ENCODE measurements at places on chromosomes 11 and 22.

DNA sequence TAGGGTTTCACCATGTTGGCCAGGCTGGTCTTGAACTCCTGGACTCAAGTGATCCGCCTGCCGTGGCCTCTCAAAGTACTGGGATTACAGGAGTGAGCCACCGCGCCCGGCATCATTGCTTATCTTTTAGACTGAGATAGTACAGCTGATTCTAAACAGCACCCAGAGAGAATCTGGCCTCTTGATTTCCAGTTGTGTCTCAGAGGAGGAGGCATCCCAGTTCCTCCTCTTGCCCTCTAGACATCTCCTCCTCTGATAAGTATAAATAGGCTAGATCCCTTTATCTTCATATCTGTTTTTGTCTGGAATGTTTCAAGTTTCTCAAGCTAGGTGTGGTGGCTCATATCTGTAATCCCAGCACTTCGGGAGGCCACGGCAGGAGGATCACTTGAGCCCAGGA lies 7.0 kb downstream of the MARK2 start:
- no peak for DNase-seq

DNA sequence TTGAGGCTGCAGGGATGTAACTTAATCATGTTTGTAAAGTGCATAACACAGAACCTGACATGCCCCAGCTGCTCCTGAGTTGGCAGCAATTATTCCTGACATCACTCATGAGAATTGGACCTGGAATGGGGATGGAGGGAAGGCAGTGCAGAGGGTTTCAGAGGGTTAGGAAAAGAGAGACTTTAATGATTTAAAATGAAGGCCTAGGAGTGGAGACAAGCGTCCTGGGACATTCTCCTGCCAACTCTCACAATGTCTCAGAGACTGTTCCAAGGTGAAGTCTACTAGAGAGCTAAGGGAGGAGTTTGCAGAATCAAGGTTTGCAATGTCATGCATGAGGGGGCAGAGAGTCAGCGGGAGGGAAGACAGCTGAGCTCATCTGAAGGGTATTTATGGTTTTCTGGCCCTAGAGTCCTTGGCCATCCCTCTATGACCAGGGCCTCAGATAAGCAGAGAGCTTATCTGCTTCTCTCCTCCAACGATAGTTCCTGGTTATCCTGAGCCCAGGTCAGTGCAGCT lies 36.9 kb downstream of the GGTLC2 start:
- no peak for DNase-seq

- no peak for DNase-seq
These were observed 4.1 kb upstream of the MOB2 start for GRCh38 chr11:1490651-1491050.

GRCh38 chr11:130872981-130873380 lies 43.3 kb downstream of the SNX19 start:
- no peak for DNase-seq

DNA sequence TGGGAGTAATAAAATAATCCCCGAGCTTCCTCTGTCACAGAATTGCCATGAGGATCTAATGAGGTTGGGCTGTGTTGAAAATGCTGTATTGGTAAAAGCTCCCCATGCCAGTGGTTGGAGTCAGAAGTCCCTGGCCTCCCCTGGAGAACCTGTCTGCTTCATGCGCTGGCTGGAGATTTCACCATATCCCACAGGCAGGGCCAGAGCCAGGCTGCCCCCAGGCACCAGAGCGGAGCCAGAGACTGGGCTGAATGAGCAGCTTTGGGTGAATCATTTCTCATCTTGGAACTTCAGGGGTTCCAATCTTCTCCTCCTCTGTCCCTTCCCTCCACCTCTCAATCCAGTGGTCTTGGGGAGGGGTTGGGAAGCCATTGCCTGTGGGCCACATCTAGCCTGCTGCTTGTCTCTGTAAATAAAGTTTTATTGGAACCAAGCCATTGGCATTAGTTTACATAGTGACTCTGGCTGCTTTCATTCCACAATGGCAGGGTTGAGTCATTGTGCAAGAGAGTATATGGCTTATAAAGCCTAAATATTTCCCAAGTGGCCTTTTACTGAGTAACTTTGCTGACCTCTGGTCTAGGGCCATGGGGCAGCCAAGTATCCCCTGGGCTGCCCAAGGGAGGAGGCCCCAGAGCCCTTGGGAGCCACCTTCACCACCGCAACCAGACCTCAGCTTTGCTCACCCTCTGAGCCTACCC lies 35.2 kb downstream of the LRRC10B start:
- no peak for DNase-seq

- no peak for DNase-seq
These were observed 1.7 kb downstream of the TMEM184B start for GRCh38 chr22:38271101-38271500.

GRCh38 chr11:112057170-112057569 lies 16.6 kb downstream of the PIH1D2 start:
- DNase-seq, result no peak

DNA sequence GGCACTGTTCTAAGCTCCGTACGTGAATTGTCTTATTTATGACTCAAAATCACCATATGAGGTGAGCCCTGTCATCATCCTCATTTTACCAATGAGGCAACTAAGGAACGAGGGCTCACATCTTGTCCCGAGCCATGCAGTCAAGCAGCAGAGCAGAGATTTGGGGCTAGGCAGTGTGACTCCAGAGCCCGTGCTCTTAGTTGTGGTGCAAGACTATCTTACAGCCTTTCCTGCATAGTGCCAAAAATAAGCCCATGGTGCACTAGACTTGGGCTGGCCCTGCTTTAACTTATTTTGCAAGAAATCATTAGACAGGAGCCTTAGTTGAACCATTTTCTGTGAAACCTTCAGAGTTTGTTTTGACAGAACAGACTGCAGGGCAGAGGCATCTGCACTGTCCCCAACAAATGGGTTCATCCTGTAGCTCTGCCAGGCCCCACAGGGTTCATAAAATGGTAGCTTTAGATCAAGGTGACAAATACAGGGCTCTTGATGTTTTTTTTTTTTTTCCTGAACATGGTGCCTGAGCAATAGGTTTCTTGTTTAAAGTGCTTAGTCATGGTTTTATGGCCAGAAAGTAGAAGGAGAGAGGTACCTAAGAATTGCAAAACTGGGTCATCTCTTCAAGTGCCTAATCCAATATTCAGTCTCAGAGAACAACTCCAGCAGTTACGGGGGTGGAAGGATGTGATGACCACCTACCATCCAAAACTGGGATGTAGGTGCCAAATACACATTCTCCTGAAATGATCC lies 56.6 kb downstream of the BMAL1 start:
- DNase-seq, result no peak

GRCh38 chr11:94830722-94831510 lies 62.8 kb downstream of the AMOTL1 start:
- no peak for DNase-seq

- DNase-seq, result no peak
These were observed 673.1 kb downstream of the KCNA4 start for GRCh38 chr11:29343465-29344333.

DNA sequence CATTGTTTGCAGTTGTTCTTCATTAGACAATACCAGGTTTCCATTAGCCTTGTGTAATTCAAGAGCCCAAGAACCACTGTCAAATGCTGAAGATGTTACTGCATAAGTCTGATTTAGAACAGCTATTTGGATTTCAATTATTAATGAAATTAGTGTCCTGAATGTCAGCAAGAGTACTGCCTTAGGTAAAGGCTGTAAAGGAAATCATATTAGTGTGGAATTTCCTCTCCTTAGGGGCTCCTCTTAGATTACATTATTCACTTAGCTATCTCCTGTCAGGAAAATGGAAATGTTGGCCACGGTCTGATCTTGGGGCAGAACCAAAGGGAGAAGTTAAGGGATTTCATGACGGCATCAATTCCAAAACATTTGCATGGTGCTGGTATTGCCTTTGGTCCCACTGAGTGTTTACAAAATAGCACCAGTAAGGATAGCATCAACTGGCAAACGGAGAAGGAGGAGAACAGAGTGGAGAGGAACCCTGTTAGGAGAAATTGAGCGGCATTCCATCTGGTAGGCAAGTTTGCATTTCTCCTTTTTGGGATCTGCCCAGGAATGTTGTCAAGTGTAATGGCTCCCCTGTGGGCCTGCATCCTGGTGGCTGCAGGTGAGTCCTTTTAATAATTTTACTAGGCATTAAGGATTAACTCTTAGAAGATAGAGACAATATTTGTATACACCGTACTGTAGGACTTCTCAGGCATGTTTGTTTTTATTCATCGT lies at the start of gene HTR3B:
Gene HTR3B (plus strand): TSS at position 418 of the 723 bp plus-strand sequence. CDS start 138 bp downstream, at position 556.
- no peak for DNase-seq

- DNase-seq, result no peak
These were observed 4.2 kb downstream of the VPS26B start for GRCh38 chr11:134228625-134229024.

- no peak for DNase-seq
These were observed 14.2 kb downstream of the LINC01488 start for GRCh38 chr11:69495441-69496201.

- DNase-seq, result no peak
These were observed 39.1 kb downstream of the B3GAT1 start for GRCh38 chr11:134372961-134373360.

DNA sequence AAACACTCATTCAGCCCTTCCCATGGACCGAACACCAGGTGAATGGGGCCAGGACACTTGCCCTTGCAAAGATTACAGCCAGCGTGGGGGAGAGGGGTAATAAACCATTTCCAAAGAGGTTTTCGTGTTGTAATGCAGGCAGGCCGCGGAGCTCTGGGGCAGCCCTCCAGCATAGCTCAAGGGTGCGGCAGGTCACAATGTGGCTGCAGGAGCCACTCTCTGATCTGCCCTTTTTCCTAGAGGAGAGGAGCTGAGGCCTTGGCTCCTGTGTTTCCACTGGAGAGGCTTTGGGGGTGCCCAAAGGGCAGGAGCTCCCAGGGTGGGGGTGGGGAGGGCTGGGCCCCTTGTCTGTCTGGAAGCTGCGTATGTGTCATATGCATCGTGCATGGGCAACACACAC lies 134.2 kb upstream of the NECTIN1 start:
- no peak for DNase-seq

- no peak for DNase-seq
These were observed 85.1 kb upstream of the SOX6 start for GRCh38 chr11:16441461-16441860.

DNA sequence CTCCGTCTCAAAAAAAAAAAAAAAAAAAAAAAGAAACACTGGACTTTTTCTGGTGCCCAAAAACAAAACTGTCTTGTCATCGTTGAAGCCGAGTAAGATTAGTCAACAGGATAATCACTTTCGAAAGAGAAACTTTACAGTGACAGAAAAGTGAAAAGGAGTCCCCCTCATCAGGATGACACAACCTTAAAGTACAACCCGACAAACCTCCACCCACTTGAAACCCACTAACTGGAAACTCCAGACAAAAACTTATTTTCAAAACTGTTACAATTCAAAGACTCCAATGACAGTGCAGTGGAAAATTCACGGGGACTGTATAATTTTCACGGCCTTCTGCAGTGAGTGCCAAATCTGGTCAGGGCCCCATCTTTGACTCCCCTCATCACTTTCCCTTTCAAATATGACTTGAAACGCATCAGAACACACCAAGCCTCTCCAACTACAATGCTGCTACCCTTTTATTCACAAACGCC lies 1.3 kb downstream of the DENND5A start:
- DNase-seq, result no peak

GRCh38 chr22:16960220-16960883 lies 47.7 kb downstream of the GAB4 start:
- no peak for DNase-seq

- DNase-seq, result no peak
These were observed 141.4 kb downstream of the TRIM29 start for GRCh38 chr11:119996556-119996955.

GRCh38 chr11:108431997-108432396 lies 35.3 kb downstream of the C11orf65 start:
- no peak for DNase-seq

- DNase-seq, result no peak
These were observed 112.5 kb upstream of the ANO3 start for GRCh38 chr11:26219183-26220117.

GRCh38 chr11:108914211-108914610 lies 249.3 kb downstream of the DDX10 start:
- DNase-seq, result no peak

- DNase-seq, result no peak
These were observed 2.1 kb upstream of the DPAGT1 start for GRCh38 chr11:119103793-119104192.

DNA sequence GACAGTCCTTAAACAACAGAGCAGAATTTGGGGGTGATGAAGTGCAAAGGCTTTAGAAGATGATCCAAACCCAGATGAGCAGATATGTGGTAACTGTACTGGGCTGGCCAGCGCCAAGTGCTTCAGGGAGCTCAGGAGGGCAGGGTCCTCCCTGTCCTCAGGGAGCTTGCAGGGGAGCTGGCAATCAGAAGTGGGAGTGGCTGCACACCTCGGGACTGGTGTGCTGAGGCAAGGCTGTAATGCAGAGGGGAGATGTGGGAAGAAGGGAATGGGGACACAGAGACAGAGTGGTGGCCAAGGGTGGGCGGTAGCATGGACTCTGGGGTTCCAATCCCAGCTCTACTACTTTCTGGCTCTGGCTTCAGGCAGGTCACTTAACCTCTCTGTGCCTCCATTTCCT lies 235.6 kb upstream of the NCAM1 start:
- no peak for DNase-seq

DNA sequence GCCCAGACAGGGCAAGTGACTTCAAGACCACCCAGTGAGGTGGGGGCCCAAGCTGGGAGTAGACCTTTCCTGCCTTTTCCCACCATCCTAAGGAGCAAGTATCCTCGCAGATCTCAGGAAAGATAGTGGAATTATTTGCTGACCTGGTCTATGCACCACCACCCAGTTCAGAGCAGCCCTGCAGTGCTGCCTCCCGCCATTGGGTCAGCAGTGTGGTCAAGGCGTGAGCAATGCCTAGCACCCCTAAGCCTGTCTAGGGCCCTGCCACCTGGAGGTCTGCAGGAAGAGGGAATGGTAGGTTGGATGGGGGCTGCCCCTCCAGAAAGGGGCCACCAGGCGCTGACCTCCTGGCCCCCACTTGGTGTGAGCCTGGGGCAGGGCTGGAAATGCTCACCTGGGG lies 6.5 kb downstream of the MTFP1 start:
- no peak for DNase-seq

GRCh38 chr11:19089421-19089820 lies 27.5 kb upstream of the ZDHHC13 start:
- no peak for DNase-seq

DNA sequence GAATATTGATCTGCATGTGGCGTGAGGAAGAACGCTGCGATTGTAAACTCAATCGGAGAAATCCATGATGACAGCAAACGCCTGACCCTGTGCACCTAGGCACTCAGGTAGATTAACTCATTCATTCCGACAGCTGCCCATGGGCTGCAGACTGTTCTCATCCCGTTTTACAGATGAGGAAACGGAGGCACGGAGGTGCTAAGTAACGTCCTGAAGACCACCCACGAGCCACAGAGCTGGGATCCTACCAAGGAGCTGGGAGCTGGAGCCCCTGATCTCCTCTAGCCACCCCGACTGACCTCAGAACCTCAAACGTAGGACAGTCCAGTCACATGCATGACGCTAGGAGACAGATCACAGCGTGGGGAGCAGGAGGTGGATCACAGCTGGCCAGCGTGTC lies 1092.7 kb downstream of the BRD1 start:
- DNase-seq, result no peak
